Thyroid gland (tissue), 4 donors: ENCODE measurements at places on chromosomes 1 and 21.

GRCh38 chr1:42732126-42732680 lies 7.8 kb downstream of the CLDN19 start:
- DNase-seq: no peak

DNA sequence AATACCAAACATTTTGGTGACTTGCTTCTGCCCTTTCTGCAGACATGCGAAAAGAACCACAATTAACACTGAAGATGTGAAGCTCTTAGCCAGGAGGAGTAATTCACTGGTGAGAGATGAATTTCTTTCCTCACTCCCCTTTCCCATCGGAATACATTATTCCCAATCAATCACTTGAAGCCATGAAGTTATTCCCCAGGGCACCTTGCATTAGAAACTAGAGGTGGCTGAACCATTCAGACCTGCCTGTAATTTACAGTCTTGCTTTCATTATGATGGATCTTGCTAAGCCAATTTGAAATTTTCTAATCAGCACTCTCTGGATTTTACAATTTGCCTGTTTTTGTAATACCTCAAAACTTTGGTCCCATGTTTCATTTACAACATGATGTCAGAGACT lies 9.5 kb upstream of the CORT start:
- DNase-seq: no peak

GRCh38 chr1:157357111-157357510 lies 195.2 kb downstream of the FCRL5 start:
- no peak for DNase-seq

- no peak for DNase-seq
These were observed 160.6 kb upstream of the CD34 start for GRCh38 chr1:208071435-208072031.

GRCh38 chr21:41651830-41652229 lies 115.0 kb downstream of the RIPK4 start:
- DNase-seq: no peak

DNA sequence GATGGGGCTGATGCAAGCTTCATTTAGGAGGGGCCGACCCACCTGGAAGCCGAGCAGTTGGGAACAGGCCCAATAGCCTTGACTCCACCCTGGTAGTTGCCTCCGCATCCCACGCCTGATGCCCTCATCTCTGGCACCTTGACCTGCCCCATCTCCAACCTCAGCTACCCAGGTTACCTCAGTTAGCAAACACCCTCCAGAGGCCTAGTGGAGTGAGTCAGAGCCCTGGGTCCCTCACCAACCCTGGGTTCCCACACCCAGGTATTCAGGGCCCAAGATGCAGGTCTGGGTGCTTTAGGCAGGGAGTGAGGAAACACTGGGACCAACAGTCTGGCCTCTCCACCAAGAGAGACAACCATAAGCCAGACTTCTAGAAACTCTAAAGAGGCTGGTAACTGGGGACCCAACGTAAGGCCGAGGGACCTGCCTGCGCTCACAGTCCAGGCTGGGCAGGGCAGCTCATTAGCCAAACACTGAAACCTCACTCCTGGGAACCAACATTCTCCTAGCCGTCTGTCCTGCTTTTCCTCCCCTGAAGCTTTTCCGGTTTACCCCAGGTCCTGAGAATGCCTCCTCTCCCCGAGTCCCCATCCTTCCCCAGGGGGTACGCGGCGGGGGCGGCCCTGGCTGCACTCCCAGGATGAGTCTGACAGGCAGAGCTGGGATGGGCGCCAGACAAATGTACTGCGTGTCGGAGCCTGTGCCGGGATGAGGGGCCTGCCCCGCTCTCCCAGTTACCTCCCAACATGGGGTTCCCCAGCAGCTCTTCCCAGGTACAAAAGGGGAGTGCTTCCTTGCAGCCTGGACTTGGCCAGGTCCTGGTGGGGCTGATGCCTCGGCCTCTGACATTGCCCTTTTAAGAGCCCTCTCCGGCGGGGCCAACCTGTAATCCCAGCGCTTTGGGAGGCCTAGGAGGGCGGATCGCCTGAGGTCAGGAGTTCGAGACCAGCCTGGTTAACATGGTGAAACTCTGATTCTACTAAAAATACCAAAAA lies 8.9 kb upstream of the CELSR2 start:
- DNase-seq: peak; percentile 54

DNA sequence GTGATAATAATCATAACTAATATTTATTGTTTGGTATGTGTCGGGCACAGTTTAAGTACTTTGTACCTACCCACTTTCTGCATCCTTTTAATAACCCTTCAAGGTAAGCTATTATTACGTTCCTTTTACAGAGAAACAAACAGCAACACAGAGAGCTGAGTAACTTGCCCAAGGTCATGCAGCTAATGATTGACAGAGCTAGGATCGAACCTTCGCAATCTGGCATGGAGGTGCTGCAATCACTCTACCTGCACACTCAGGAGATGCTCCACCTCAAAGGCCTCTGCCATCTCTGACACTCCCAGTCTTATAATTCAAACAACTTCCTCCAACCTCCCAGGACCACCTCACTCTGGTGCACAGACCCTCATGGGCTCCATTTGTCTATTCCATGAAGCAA lies 137.2 kb downstream of the DMRTA2 start:
- no peak for DNase-seq

DNA sequence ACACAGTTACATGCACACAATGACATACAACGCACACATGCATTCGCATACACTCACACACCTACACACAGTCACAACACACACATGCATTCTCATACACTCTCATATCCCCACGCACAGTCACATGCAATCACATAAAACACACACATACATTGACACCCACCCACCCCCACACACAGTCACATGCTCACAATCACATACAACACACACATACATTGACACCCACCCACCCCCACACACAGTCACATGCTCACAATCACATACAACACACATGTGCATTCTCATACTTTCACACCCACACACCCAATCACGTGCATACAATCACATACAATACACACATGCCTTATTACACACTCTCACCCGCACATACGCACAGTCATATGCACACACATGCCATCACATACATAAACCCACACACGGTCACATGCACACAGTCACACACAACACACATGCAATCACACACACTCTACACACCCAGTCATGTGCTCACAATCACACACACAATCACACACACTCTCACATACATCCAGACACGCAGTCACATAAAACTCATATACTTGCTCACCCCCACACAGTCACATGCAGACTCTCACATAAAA lies 134.3 kb downstream of the CASZ1 start:
- DNase-seq: no peak

DNA sequence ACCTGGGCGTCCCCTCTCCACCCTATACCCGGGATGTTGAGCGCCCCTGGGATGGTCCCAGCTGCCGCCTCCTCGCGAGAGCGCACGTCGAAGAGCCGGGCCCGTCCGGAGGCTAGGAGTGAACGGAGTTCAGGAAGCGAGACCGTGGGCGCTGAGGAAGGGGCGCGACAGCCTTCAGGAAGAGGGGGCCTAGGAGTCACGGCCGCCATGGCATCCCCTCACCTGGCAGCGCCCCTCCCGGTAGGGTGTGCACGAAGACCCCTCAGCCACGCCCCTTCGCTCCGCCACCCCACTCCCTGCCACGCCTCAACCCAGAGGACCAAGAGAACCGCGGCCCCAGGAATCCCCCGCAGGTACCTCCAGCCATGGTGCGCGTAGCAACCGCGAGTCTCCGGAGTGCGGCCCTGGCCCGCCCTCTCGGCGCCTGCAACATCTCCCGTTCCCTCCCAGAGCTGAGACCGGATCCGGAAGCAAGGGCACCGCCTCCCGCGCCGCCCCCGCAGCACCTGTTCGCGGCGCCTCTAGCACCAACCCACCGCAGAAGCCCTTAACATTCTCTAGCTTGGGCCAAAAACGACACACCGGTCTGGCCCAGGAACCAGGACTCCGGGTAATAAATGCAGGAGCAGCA lies at the start of gene TSTD1:
Gene TSTD1, minus strand, starts transcription at position 442 of the 631 bp plus-strand sequence. Its CDS starts 75 bp downstream, at position 367.
- DNase-seq: peak; percentile 95

- no peak for DNase-seq
These were observed 368.0 kb upstream of the PRMT6 start for GRCh38 chr1:106688446-106688845.

GRCh38 chr1:39110325-39110851 lies 84.2 kb downstream of the NDUFS5 start:
- peak; percentile 74 for DNase-seq

- no peak for DNase-seq
These were observed 48.8 kb upstream of the WASF2 start for GRCh38 chr1:27538793-27539192.

GRCh38 chr1:29632806-29633615 lies 396.7 kb downstream of the PTPRU start:
- no peak for DNase-seq

GRCh38 chr1:168498159-168498631 lies 45.6 kb downstream of the XCL2 start:
- DNase-seq: no peak

- DNase-seq: peak; percentile 59
These were observed 17.4 kb downstream of the CNST start for GRCh38 chr1:246583448-246584185.

DNA sequence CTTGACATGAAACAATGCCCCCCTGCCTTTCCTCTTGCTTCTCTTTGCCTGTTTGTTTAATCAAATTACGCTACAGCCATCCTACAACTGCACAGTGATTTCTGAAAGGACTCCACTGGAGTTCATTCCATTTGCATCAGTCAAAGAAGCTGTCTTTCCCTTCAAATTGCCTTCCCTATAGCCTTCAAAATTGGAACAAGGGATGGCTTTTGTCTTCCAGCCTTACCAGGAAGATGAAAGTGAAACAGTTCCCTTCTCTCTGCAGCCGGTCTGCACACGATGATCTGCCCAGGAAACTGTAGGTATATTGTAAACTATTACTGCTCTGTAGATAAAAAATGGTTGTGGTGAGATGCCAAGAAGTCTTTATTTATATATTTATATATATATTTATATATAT lies 65.6 kb upstream of the ETS2 start:
- DNase-seq: no peak

DNA sequence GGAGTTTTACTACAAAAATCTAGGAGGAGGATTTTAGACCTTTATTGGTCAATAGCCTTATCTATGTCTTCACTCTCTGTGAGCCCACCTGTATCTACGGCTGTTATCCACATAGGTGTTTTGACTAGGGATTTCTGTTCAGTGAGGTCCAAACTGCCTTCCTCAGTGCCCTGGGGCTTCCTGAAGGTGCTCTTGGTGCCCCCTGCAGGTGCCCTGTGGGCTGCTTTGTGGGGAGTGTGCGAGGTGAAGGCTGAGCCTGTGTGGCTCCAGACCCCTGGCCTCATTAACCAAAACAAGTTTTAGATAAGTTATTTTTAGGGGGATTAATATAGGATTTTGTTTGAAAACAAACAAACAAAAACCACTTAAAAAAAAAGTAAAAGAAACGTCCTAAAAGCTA lies 122.5 kb downstream of the KIF26B start:
- peak; percentile 54 for DNase-seq

DNA sequence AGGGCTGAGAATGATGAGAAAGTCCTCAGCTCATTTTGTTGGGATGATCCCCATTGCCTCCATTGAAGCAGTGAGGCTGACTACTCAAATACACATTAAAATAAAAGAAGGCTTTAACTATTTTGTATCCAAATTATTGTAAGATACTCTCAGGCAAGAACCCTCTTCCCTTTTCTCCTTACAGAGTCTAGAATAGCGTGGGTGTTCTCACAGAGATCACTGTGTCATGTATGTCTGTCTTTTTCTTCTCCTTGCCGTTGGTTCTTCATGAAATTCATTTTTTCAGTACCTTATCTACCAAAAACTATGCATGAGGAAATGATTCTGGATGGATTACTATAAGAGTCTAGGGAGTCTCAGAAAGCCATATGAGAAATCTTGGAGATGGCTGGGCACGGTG lies 30.1 kb downstream of the SORT1 start:
- DNase-seq: no peak

- DNase-seq: peak; percentile 52
These were observed 229.2 kb downstream of the RHOU start for GRCh38 chr1:228964178-228965089.

- DNase-seq: no peak
These were observed 2.9 kb downstream of the CLDN14 start for GRCh38 chr21:36477001-36477400.

GRCh38 chr1:182699393-182700350 lies 15.3 kb upstream of the RGS8 start:
- peak; percentile 14 for DNase-seq

GRCh38 chr1:15027515-15027986 lies 126.0 kb upstream of the TMEM51 start:
- peak; percentile 85 for DNase-seq

DNA sequence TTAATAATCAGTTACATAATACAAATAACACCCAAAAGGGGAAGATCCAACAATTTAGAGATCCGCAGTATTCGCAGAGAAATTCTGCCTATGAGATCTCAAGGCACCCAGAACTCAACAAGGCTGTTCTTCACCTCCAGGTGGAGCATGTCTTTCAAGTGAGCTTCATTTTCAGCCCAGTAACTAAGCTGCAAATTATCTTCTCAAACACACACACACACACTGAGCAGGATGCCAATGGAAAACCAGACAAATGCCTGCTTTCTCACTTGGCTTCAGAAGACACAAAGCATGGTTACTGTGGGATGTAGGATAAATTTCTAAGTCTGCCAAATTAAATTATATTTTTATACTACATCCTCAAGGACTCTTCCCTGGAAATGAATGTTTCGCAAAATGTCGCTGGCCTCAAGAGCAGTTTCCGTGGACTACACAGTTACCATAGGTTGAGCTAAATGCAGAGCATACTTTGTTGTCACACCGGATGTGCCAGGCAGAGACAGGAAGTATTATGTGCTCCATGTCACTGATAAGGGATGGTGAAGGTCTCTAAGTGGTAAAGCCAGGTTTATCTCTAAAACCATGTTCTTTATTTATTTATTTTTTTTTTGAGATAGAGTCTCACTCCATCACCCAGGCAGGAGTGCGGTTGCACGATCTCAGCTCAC lies 30.3 kb downstream of the UBR4 start:
- DNase-seq: peak; percentile 10

- DNase-seq: peak; percentile 6
These were observed 150.3 kb downstream of the DMRTA2 start for GRCh38 chr1:50272912-50273311.

GRCh38 chr1:224850446-224850845 lies 79.0 kb upstream of the DNAH14 start:
- no peak for DNase-seq

DNA sequence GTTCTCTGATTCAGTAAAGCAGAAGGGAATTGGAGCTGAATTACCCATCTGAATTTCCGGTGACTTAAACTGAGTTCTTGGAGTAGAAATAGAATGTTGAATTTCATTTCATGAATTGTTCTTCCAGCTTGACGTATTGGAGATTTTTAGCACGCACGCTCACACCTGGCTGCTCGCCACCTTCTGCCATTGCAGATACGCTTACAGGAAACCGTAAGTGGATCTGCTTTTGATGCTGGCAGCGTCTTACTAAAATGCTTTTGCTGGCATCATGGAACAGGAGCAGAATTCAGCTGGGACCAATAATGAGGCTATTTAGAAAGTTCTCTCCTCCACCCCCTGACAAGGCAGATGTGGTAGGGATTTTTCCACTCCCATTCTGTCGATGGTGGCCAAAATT lies 17.7 kb upstream of the ELAVL4 start:
- no peak for DNase-seq

DNA sequence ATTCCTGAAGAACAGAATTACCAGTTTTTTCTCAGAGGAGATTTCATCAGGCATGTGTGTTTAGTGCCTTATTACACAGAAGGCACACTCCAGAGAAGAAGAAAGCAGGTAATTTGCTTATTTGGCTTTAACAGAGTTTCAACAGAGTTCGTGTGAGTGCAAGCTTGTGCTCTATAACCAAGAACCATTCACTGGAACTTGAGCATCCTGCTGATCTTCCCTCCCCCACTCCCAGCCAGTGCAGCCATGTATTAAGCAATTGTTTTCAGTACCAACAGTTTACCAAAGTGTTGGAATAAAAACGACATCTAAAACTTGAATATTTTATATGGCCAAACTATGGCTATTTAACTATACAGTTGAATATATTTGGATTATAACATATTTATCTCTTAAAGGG lies 4.3 kb downstream of the MGST3 start:
- DNase-seq: peak; percentile 83
